HuH-7.5 (cell line): ENCODE measurements at places on chromosomes 6 and 20.

GRCh38 chr20:31676609-31676989, 38.9 kb downstream of the COX4I2 start:
- no peak for DNase-seq

DNA sequence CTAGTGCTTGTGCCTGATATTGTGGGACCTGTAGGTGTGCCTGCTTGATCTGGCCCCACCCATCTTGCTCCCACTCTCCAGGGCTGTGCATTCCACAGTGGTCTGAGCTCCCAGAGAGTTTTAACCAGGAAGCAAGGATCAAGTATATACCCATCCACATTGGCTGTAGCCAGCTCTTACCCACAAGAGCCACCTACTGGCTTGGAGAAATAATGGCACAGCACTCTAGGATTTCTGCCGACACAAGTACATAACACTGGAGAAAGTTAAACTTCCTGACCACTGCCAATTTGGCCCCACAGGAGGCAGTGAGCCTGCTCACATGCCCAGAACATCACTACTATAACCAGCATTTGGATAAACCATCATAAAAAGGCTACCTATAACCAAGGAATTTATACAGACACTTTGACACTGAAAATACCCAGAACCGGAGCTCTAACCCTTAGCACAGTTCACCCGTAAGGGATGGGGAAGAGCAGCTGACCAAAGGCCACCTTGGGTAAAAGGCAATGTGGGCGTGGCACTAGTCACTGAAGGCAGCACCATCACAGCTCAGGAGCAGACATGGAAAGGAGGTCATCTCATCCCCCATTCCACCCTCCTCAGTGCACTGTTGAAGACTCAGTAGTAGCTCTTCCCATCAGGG, 440.4 kb downstream of the BTBD3 start:
- no peak for DNase-seq

- DNase-seq, result no peak
Observed at GRCh38 chr6:73041051-73041450, 184.2 kb downstream of the KHDC1L start.

DNA sequence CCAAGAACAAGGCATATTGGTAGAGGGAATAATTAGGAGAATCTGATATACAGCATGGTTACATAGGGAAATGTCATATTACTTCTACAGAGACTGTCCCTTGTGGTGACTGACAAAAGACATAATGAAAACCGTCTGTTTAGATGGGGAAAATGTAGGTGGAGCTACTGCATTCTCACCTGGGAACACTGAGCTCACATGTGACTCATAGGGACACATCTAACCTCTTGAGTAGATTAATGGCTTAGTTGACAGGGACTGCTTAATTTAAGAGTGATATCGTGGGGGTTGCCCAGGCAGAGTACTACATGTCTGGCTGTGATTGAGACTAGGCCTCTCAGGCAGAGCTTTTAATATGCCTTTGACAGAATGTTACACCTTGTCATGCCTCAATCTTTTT, 235.3 kb upstream of the ZFP64 start:
- no peak for DNase-seq

DNA sequence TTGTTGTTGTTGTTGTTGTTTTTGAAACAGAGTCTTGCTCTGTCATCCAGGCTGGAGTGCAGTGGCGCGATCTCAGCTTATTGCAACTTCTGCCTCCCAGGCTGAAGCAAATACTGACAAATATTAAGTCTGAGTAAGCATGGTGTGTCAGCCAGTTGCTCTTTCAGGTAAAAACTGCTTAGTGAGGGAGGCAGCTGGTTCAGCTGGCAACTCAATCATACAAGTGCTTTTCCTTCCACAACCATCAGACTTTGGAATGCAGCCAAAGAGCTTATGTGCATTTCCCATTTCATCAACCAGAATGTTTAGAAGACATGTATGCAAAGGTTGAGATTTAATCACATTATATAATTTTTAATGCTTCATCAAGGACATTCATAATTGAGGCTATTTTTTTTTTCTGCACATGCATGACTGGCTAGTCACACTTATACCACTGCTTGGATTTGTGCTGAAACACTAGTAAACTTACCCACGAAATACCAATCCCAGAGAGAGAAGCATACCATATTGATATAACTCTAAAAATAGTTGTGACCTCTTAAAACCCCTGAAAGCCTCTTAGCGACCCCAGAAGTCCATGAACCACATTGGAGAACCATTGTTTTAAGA, 56.0 kb downstream of the CLIC5 start:
- DNase-seq, result no peak

DNA sequence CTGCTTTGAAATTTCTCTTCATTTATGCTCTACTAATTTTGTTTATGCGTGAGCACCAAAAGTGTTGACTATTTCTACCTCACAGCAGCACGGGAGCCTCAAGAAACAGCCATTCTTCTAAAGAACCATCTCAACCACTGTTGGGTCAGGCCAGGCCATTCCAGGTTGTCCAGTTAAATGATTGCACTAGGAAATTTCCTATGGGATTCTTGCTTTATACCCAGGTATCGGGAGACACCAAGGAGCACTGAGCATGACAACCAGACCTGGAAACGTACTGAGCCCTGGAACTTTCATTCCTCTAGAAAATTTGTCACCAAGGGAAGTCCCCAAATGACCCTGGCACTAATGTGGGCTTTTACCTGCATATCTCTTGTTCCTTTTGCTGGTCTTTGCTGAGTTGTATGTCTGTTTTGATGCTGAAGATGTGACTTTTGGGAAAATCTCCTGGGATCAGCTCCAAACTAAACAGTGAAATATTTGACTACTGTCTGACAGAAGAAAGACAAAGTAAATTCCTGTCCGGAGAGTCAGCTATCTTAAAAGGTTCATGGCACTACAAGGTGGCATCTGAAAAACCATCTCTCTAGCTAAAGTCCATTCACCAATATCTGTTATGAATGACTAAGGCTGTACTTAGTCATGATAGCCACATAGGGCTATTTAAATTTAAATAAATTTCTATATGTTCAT, 70.5 kb downstream of the SNAP25 start:
- DNase-seq, result no peak

- peak; percentile 23 for DNase-seq
Observed at GRCh38 chr6:25556516-25556915, 95.5 kb upstream of the SCGN start.

DNA sequence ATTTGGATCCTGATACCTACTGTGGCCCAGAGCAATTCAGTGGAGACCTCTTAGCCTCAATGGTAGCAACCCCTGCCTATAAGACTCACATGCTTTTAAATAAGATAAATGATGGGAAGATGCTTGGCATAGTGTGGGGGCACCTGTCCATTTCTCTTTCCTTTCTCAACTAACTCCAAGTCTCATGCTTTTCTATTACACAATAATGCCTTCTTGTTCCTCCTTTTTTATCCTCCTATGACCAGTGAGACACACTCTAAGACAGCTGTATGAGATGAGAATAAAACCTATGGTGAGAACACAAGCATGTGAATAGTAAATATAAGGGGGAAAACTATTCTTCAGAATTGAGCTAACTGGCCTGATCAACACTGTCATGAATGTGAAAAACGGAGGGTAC, 147.0 kb upstream of the STXBP5 start:
- no peak for DNase-seq

- no peak for DNase-seq
Observed at GRCh38 chr6:133097208-133097607, 143.9 kb upstream of the EYA4 start.

DNA sequence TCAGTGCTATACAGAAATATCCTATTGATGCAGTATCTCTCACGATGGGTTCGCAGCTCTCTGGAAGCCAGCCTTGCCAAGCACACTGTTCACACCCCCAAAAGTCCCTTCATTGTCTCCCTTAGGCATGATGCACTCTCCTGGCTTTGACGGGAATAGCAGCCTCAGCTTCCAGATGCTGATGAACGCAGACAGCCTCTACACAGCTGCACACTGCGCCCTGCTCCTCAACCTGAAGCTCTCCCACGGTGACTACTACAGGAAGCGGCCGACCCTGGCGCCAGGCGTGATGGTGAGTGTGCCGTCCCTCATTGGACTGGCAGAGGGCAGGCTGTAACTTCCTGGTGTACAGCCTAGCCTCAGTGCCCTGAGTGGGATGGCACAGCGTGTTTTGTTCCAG, 60.0 kb upstream of the PBOV1 start:
- DNase-seq, result peak; percentile 56

DNA sequence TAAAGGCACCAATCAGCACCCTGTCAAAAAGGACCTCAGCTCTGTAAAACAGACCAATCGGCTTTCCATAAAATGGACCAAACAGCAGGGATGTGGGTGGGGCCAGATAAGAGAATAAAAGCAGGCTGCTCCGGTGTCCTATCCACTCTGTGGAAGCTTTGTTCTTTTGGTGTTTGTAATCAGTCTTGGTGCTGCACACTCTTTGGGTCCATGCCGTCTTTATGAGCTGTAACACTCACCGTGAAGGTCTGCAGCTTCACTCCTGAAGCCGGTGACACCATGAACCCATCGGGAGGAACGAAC, 7.3 kb upstream of the PXDC1 start:
- DNase-seq, result no peak

- DNase-seq, result no peak
Observed at GRCh38 chr6:112920994-112921393, 573.9 kb downstream of the RFPL4B start.

- DNase-seq, result no peak
Observed at GRCh38 chr20:44054118-44054517, 132.9 kb downstream of the JPH2 start.

- DNase-seq, result no peak
Observed at GRCh38 chr6:134287859-134288537, 29.9 kb downstream of the SGK1 start.

GRCh38 chr6:5726976-5727718, 279.6 kb downstream of the NRN1 start:
- DNase-seq, result no peak

DNA sequence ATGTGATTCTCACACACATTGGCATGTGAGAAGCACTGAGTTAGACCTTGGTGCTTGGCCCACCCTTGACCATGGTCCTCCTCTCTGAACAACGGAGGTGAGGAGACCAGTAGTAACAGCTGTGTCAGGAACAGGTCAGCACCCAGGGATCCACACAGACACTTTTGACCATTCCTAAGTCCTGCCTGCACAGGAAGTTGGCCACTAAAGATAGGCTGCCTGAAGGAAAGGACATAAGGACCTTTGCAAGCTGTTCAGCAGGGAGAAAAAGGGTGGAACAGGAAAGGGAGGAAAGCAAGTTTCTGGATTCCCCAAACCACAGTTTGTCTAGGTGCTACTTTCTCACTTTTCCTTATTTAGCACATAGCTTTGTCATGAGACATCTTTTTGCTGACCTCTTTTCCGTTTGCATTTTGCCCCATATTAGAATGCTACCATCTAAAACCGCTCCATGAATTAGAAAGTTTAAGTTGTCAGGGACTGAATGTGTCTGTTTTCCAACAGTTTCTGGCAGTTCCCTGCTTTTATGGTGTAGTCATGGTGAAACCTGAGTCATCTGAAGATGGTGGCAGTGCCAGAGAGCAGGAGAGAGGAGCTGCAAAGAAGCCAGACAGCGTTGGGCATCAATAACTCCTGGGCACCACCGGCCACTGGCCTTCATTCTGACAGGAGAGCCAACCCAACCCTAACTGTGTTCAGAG, 1.1 kb upstream of the CD109 start:
- no peak for DNase-seq

GRCh38 chr6:113936093-113936934, 34.6 kb downstream of the HDAC2 start:
- DNase-seq, result peak; percentile 26

- DNase-seq, result no peak
Observed at GRCh38 chr20:51265361-51265760, 242.5 kb upstream of the KCNG1 start.

GRCh38 chr20:40283689-40284088, 405.3 kb downstream of the MAFB start:
- DNase-seq, result no peak

- no peak for DNase-seq
Observed at GRCh38 chr6:41396335-41396734, 60.9 kb downstream of the NCR2 start.

GRCh38 chr6:112591329-112591728, 244.2 kb downstream of the RFPL4B start:
- no peak for DNase-seq

- DNase-seq, result no peak
Observed at GRCh38 chr6:72552938-72553337, 68.9 kb upstream of the KCNQ5 start.

DNA sequence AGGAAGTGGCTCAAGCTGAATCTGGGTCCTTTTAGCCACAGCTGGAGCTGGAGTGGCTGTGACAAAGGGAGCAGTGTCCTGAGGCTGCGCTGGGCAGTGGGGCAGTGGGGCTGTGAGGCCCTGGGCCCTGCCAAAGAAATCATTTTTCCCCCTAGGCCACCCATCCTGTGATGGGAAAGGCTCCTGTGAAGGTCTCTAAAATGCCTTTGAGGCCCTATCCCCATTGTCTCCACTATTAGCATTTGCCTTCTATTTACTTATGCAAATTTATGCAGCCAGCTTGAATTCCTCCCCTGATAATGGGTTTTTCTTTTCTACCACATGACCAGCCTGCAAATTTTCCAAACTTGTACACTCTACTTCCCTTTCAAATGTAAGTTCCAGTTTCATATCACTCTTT, 539.2 kb downstream of the MEI4 start:
- DNase-seq, result no peak

DNA sequence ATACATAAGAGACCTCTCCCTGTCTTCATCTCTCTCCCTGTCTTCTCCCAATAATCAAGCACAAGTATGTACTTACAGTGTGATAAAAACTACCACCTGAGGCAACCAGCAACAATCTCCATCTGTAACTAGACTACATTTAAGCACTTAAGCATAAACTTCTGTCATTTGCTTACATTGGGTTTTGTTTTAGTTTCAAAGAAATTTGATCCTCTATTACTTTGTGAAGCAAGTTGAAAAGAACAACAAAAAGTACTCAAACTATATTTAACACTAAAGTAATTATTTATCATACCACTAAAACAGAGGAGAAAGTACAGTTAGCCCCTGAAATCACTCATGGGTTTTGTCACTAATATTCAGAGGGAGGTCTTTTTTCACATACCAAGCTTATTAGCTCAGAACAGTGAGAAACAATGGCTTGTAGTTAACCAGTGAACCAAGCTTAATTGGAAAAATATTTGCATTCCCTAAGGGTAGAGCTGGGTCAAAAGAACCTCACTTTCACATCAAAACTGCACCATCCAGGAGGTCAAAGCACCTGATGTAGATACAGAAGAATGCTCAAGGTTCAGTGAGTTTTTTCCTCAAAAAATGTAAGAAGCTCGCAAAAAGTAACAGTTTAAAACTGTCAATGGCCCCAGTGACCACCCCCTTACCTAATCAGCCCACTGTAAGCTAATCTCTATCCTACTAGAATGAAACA, 34.1 kb downstream of the DCDC2 start:
- no peak for DNase-seq
